ENCODE measurements at places on chromosomes 1 and 21.

DNA sequence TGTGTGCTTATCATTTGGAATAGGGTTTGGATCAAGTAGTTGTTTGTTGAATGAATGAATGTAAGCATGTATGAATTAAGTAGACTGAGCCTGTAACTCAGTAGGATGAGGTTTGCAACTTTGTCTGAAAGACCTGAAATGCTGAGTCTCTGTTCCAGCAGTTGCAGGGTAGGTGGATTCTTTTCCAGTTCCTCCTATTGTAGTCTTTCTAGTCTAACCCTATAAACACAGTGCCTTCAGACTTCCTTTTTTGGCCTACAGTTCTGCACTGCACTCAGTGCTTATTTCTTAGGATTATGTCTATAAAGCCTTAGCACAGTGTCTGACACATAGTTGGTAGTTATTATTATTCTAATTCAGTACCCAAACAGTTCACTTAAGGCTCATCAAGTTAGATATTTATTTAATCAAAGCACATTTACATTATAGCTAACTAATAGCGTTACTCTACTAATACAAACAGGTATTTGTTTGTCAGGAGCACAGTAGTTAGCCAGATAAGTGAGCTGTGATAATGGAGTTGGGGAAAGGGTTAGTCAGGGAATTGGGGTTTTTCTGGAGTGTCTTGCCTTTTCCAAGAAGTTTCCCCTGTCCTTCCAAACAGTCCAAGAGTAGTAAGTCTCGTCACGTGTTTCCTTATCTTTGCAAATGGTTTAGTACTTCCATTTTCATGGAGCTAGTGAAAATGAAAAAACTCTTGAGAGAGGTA is 45.0 kb downstream of the ABCD3 start:
- no peak for DNase-seq

GRCh38 chr1:22908880-22909426 is 63.7 kb downstream of the LACTBL1 start:
- no peak for DNase-seq

DNA sequence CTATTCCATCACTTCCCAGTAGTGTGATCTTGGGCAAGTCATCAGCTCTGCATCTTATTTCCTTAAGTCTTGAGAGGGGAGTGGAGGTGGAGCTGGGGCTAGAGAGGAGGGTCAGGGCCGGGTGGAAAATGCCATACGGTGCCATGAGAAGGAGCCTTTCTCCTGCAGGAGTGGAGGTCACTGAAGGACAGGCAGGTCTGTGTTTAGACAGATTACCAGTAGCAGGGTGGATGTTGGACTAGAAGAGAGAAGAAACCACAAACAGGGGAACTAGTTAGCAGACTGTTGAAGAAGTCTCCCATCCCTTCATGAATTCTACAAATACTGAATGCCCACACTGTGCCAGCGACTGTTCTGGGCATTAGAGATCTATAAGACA is 13.9 kb upstream of the CPT2 start:
- no peak for DNase-seq

GRCh38 chr21:46295996-46296752 is 10.0 kb downstream of the YBEY start:
- DNase-seq: peak; percentile 91

DNA sequence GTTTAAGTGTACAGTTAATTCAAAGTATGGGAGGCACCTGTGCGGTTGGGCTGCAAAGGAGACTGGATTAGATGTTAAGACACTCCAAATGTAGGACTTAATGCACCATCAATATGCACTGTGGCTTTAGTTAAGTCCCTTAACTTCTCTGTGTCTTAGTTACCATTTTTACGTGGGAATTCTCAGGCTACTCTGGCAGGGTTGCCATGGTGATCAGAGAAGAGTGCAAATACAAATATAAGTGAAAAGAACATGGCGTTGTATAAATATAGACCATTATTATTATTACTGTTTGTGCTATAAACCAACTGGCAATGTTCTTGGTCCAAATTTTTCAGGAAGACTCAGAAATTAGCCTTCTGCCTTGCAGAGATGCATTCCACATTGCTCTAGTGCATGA is 595.6 kb downstream of the NPHP4 start:
- DNase-seq: no peak

DNA sequence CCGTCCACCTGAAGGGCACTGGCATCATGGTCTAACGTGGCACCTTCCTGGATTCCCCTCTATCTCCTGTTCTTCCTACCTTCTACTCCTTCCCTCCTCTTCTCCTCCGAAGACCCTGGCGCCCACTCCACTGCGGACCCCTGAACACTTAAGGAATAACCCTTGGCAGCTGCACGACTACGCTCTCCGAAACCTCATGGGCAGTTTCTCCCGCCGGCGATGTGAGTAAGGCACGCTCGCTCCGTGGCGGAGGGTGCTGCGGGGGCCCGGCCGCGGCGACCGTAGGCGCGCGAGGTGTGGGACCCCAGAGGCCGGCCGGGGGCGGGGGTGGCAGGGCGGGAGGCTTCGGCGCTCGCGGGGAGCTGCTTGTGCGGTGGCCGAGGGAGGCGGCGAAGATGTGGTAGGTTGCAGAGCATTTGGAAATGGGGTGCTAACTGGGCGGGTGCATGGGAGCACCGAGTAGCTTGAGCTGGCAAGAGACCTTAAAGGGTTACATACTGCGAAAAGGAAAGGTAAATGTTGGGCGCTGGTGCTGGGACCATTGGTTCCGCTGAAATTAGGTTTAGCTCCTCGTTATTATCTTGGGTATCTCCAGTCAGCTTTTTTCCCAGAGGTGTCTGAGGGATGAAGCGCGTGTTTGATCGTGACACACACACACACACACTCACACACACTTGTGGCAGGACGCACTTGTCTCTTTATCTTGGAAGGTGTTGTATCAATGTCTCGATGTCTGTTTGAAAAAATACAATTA is 876 bp downstream of the LRRC7 start:
- no peak for DNase-seq

DNA sequence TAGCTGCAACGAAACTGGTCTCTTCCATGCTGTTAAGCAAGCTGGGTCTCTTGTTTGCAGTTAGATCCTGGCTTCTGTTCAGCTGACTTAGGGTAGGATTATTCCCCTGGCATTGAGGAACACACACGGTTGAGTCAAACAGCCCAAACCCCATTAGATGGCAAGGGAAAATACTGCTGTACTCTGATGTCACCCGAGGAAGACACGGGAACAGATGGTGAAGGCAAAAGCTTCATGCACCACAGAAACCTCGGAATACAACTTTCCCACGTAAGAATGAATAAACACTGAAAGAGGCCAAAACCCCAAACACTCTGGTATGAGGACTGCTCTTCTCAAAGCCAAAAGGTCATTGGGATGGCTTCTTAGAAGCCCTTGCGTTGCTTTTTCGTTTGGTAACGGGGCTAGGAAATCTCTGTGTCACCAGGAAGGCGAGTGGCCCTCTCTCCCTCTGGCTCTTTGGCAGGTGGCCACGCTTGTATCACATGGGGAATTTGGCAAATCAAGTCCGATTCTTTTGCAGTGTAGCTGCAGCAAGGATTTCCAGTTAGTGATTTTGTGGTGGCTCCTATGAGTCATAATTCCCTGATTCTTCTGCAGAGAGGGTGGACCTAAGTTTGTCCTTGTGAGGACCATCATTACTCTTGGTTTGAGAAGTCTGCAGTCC is 16.7 kb upstream of the LYST start:
- peak; percentile 95 for DNase-seq

DNA sequence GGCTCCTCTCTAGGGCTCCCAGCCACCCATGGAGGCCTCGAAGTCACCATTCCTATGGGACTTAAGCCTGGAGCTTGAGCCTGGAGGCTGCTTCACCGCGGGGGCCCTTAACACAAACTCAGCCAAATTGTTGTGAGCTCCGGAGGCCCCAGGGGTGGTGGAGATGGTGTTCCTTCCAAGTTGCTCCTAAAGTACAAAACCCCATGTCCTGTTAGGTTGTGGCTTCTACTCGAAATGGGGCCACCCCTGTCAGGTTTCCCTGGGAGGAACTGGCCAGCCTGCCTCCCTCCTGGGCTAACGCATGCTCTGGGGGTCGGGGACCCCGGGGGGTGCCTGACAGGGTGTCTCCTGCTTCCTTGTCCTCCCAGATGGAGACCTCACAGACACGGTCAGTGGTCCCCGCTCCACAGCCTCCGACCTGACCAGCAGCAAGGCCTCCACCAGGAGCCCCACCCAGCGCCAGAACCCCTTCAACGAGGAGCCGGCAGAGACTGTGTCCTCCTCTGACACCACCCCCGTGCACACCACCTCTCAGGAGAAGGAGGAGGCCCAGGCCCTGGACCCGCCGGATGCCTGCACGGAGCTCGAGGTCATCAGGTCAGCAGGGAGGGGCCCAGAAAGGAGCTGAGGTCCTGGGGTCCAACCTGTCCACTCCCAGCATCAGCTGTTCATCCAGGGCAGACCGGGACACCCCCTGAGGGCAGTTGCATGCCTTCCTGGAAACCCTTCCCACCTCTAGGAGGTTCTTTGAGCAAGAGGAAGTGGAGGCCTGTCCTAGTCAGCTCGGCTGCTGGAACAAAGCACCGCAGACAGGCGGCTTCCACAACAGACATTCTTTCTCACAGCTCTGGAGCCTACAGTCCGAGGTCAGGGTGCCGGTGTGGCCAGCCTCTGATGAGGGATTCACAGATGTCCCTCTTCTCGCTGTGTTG is 10.8 kb upstream of the SLC25A34 start:
- no peak for DNase-seq

DNA sequence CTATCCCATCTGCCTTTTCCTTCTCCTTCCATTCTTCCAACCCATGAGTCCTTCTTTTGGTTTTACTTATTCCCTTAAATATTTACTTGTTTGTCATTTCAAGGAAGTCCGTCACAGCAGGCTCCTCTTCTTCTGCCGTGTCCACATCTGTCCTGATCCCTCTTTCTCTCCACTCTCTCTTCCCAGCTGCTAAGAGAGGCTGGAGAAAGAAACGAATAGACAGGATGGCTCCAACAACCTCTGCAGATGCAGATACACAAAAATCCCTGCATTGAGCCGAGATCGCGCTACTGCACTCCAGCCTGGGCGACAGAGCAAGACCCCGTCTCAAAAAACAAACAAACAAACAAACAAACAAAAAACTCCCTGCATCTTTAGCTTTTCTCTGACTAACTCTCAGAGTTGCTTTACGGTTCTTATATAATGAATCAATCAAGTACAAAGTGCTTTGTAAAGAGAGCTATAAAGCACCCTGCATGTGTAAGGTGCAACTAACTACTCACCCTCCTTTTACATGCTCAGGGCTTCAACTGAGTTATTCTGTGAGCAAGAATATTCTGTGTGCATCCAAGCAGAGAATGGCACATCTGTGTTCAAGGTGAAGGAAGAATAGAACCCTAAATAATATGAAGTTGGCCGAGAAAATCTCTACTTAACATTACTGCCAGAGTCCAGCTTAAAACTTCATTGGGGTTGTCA is 3.8 kb upstream of the SAMD13 start:
- DNase-seq: no peak

- no peak for DNase-seq
Observed at GRCh38 chr1:178118524-178118923, 24.6 kb downstream of the RASAL2 start.

- no peak for DNase-seq
Observed at GRCh38 chr1:44507490-44508396, 102.7 kb downstream of the RNF220 start.

- DNase-seq: peak; percentile 99
Observed at GRCh38 chr1:234970731-234971476, 157.7 kb downstream of the TOMM20 start.

- DNase-seq: no peak
Observed at GRCh38 chr1:76793594-76793993, 73.7 kb upstream of the ST6GALNAC5 start.

- peak; percentile 50 for DNase-seq
Observed at GRCh38 chr1:93148001-93148400, 32.2 kb downstream of the TMED5 start.

- DNase-seq: no peak
Observed at GRCh38 chr1:40309374-40310128, 7.5 kb downstream of the COL9A2 start.

DNA sequence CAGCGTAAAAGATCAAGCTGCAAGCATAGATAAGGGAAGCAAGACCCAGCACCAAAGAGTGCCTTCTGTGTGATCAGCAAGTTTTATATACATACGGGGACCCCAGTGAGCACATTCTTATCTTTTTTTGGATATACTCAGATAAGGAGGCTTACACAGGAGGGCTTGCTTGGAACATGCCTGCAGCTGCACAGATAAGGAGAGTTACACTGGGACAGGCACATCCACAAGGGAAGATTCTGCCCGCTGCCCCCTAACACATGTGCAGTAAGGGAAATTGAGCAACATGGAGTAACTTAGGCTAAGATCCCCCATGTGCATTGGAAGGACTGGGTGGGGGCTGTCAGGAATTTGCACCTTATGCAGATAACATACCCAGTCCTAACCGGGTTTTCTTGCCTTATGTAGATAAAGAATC is 1334.8 kb downstream of the MRPL39 start:
- DNase-seq: no peak

DNA sequence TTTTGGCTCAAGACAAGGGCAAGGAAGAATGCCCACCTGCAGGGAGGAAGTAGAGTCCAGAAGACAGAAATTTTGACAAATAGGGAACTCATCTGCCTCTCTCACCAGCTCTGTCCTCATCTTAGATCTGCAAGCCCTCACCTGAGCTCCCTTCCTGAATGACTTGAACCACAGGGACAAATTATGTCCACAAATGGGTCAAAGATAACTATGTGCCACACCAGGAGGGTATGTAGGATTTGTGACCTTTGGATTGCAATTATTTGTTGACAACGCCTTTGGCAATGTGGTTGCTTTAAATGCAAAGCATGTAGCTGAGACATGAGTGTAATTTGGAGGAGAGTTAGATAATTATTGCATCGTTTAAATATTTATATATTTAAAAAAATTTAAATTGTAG is 79.5 kb downstream of the GRIK1 start:
- no peak for DNase-seq

DNA sequence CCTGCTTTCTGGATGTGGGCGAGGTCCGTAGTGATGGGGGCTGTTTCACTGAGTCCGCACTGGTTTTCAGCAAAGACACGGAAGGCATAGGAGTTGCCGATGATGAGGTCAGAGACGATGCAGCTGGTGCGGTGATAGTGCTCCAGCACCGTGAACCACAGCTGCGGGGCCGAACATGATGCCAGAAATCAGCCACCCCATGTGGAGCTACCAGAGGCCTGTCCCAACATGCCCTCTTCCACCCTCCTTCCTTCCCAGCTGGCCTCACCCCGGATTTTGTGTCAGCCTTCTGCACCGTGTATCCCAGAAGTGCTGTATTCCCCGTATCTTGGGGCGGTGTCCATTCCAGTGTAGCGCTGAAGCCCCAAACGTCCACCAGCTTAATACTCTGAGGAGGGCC is 10.0 kb downstream of the MYBPHL start:
- no peak for DNase-seq

GRCh38 chr1:13737398-13737797 is 37.4 kb downstream of the PRDM2 start:
- DNase-seq: no peak

GRCh38 chr1:9439074-9439761 is 100.0 kb upstream of the SLC25A33 start:
- DNase-seq: no peak
